ENCODE measurements at places on chromosomes 5 and 9.

DNA sequence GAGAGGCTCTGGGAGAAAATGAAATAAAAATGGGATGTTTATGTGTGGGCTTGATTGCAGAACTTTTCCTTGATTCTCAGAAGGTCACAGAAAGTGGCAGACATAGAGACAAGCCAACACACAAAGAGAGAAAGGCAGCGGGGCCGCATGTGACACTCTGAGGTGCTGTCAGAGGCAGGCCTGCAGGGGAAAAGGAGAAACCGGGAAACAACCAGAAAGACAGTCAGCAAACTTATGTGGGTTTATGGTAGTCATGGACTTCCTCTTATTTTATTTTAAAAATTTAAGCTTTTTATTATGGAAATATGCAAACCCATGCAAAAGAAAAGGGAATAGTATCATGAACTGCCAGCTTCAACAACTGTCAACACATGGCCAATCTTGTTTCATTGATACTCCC, 16.3 kb upstream of the IGFBPL1 start:
- no peak for DNase-seq

GRCh38 chr5:112024769-112025168, 267.8 kb upstream of the NREP start:
- DNase-seq = no peak

DNA sequence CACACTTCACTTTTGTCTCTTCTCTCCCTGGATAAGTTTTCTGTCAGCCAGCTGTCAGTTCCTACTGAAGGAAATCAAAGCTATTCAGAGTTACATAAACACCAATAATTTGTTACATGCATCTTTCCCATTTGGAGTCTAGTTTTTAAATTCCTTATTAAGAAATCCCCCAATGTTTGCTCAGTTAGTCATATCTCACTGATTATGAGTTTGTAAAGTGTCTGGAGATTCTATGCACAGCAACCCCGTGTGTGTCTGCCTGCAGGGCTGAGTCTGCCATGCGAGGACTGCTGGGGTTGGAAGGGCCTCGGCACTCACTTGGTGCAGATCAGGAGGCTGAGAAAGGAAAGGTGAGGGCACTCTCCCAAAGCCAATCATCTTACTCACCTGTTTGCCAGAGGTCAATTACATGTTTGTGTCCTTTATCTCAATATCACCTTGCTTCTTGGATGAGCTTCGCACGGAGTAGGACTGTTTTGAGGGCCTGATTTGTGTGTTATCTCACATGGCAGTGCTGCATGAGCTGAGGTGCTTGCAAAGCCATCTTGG, 3.3 kb downstream of the ANKRD34B start:
- DNase-seq = no peak

- DNase-seq = peak; percentile 66
Observed at GRCh38 chr9:32378496-32378895, 5.9 kb upstream of the ACO1 start.

GRCh38 chr5:129459777-129460671, at the start of gene ADAMTS19:
Gene ADAMTS19, plus strand, starts transcription at chr5:129460298. Its CDS starts 94 bp downstream, at chr5:129460392.
- peak; percentile 69 for DNase-seq

Data from AG20443 (cell line).